Esophagus squamous epithelium (tissue), 5 donors: ENCODE measurements at places on chromosomes 4 and X. TPM values are rescaled to one million over a fixed set of nuclear protein-coding genes. Genes with fewer than 3 reads are reported as not detected.

The SPP1 gene
- 0.15 TPM for total RNA-seq

GRCh38 chr4:95360256-95360903, 188.4 kb downstream of the UNC5C start:
- no peaks in the 10 kb centered on the region for H3K4me1 ChIP-seq
- no peaks in the 10 kb centered on the region for H3K27me3 ChIP-seq
- H3K27ac ChIP-seq: no peak overlapping the region

DNA sequence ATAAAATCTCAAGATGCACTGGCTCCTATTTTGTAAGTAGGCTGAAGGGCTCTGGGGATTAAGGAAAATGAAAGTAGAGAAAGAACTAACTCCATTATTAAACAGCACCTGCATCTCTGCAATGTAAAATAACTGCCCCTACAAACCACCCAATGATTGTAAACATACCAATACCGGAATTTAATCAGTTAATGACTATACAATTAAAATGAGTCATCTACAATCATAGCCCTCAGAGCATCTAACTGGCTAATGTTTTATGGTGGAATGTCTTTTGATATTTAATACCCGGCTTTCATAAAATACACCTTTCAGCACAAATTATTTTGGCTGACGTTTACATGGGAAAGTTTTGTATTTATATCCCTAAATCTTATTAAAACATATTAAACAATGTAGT, 142.3 kb downstream of the PAPSS1 start:
- no peaks in the 10 kb centered on the region for H3K36me3 ChIP-seq
- no peak overlapping the region for H3K27ac ChIP-seq
- no peak overlapping the region for H3K4me3 ChIP-seq
- no peaks in the 10 kb centered on the region for H3K4me1 ChIP-seq

- no peaks in the 10 kb centered on the region for H3K27me3 ChIP-seq
- H3K4me1 ChIP-seq: no peaks in the 10 kb centered on the region
- no peaks in the 10 kb centered on the region for H3K36me3 ChIP-seq
- H3K4me3 ChIP-seq: no peak overlapping the region
- DNase-seq: no peak
Measured at GRCh38 chrX:67100031-67100884, 443.6 kb upstream of the AR start.

GRCh38 chr4:145069361-145069760, 28.6 kb downstream of the ANAPC10 start:
- no peak overlapping the region for H3K4me3 ChIP-seq
- H3K27ac ChIP-seq: no peak overlapping the region
